Ammon's horn (tissue), 1 donor: ENCODE measurements at places on chromosomes 11 and 22.

- no peak for DNase-seq
Measured at GRCh38 chr11:1618231-1618630, 3.7 kb downstream of the KRTAP5-4 start.

DNA sequence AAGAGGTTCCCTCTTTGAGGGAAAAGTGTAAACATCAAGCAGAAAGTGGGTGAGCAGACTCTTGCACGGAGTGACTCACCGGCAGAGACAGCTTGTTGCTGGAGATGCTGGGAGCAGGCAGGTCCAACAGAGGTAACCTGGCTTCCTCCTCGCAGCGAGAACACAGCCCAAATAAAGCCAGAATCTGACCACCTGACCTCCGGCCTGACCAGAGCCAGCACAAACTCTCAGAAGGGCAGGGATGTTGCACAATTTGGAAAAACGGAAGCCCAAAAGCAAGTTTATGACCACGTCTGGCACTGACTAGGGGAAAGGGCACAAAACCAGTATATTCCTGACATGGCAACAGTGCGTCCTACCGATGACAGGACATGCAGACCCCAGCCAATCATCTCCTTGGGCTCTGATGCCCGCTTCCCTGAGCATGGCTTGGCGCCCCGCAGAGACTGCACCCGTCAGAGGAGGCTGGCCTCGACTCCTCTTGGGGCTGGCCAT is 5.4 kb downstream of the SMCO4 start:
- peak; percentile 69 for DNase-seq

DNA sequence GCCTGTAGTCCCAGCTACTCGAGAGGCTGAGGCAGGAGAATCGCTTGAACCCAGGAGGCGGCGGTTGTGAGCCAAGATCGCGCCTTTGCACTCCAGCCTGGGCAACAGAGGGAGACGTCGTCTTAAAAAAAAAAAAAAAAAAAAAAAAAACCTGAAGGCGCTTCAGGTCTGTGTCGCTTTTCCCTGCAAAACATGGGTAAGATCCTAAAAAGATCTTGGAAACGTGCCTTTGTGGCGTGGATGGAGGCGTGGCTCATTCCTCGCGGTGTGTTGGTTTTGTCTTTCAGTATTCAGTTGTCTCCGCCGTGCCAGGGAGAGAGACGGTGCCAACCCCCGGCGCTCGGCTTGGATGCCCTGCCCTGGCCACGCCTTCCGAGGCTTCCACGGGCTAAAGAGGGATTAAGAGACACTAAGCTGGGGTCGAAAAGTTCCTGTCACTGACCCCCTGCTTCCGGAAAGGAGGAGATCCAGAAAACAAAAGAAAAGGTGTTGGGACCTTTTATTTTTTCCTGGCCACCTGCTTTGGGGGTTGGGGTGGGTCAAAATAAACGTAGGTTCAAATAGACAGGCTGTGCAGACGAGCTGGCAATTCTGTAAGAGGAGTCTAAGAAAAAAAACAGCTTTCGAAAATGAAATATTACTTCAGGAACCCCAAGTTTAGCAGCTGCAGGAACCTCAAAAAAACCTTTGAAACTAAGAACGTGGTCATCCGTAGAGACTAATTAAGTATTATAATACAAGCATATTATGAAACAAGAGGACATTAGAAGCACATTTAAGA is 1.1 kb upstream of the SLC35F2 start:
- DNase-seq = peak; percentile 20

- DNase-seq = no peak
Measured at GRCh38 chr11:17563231-17563646, 16.2 kb downstream of the OTOG start.

DNA sequence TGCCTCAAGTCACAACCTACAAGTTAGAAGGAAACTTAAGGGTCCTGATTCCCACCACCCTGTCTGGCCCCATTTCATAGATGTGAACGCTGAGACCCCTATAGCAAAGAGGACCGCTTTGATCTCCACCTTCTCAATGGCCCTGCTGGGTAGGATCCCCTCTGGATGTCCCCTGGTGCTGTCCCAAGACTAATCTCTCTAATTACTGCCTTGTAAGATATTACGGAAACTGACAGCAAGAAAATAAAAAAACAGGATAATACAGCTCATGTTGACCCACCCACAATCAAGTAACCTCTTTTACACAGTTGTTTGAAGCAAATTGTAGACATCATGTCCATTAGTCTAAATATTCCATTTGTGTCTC is 20.9 kb downstream of the IGLL5 start:
- DNase-seq = no peak

DNA sequence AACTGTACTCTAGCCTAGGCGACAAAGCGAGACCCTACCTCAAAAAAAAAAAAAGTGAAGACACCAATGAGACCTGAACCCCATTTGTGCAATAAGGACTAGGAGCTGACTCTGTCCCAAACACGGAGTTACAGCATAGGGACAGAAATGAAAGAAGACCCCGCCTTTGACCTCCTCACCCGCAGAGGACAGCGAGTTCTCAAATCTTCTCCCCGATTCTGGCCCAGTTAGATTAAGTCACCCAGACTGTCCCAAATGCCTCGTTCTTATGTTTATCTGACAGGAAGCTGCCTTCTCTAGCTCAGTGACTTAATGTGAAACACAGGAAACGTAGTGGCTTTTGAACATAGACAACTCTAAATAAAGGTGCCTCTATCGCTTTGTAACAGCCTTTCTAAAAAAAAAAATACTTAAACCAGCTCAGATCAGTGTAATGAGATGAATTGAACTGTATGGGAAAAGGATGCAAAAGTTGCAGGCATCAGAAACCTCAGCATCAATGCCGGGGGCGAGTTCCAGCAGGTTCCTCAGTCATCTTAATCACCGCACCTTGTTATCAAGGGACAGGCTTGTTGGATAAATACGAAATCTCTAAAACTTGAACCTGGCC is 10.6 kb downstream of the MYH9 start:
- DNase-seq = no peak

GRCh38 chr22:24485170-24485569 is 10.0 kb upstream of the UPB1 start:
- DNase-seq = no peak

- no peak for DNase-seq
Measured at GRCh38 chr11:64138398-64138797, 27.5 kb downstream of the MACROD1 start.

DNA sequence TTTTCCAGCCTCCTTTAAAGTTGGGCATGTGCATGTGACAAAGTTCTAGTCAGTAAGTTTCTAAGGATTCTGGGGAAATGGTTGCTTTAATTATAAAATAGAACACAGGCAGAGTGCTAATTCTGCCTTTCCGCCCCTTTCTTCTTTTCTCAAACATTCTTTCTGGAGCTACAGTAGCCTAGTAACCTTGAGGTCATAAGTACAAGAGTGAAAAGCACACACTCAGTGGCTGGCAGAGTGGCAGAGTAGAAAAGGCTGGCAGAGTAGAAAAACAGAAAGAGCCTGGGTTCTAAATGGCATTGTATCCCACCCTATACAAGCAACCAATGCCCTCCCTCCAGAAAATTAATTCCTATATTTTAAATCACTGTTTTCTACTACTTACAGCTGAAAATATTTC is 51.2 kb downstream of the PAK1 start:
- no peak for DNase-seq

- no peak for DNase-seq
Measured at GRCh38 chr22:47586038-47586437, 823.6 kb downstream of the TBC1D22A start.

DNA sequence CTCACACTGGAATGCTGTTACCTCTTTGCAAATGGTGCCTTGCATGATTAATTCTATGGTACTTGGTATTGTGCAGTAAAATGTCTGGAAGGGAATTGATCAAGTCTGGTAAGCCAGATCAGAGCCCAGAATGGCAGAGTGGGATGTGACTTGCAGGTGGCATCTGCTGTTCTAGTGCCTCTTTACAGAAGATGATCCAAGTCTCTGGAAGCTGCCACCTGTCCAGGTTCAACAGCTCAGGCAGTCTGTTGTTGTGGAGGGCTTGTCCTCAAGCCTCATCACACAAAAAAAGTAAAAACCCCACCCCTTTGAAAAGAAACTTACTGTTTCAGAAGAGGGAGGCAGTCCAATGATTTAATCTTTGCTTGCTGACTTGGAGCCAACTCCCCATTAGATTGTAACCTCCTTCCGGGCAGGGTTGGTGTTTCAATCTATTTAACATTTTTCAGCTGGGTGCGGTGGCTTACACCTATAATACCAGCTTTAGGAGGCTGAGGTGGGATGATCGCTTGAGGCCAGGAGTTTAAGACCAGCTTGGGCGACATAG is 17.1 kb downstream of the ZNRF3 start:
- DNase-seq = no peak

DNA sequence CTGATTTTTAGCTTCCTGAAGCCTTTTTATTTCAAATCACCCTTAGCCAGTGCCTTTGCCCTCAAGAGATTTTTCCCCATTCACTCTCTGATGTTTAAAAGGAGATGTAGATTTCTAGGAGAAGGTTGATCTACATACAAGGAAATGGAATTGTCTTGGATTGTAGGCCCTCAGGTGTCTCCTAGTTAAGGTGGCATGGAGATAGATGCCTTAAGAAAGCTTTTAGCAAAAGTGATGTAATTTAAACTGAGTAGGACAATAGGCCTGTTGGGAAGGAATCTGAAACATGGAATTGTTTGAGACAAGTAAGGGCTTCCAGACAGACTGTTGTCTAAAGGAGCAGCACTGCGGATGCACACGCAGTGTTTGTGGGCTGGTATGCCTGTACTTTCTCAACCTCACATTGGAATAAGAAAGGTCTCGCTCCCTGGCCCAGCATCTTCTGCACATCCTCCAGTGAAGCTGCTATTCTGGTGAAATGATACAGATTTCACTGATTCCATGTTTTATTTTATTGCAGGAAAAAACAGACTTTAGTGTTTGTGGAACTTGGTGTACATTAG is 69.8 kb upstream of the SLC25A18 start:
- no peak for DNase-seq

DNA sequence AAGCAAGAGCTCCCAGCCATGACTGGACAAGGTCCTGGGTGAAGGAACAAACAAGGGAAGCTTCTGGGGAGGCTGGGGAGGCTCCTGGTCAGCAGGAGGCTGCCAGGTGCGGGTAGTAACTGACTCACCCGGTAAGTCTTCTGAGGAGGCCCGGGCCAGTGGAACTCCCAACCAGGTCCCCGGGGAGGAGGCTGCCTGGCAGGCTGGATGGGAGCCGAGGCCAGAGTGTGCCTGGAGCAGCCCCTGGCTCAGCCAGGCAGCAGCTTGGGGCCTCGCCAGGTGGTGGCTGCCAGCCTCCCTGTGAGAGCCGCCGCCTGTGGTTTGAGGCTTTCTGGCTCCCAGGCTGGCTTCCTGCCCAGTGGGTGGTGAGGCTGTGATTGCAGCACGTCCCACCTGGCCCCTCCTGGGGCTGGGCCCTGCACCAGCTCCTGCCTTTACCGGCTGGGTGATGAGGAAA is 46.2 kb downstream of the IGF2 start:
- no peak for DNase-seq

DNA sequence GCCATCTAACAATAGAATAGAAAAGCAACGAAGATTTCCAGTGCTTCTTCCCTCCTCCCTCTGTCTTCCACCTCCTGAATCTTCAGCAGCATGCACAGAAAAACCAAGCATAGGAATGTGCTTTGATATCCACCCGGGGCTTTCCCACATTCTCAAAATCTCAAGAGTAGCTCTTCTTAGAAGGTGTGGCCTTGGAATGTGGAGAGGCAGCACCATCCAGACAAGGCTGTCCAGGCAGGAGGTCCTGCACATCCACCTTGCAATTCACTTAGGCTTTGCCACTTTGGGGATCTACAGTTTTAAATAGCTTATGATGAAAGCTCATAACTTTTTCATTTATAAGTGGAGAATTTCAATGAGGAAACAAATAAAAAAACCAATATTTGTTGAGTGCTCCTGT is 72.9 kb downstream of the KIRREL3 start:
- DNase-seq = no peak

DNA sequence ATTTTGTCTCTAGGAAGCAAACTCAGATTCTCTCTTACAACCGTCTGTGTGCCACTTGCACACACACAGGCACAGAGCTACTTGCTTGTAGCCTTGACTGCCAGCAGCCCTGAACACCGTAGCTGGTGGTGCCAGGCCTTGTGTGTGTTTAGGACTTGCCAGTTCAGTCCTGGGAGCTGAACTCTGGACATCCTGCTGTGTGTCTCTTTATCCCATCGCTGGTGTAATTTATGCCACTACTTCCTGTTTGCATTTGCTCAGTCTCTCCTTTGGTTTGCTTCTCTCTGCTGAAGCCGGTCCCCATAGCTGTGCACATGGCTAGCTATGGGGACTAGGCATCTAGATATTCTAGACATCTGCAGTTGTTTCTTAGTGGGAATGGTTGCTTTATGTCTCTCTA is 24.0 kb downstream of the MARK2 start:
- DNase-seq = peak; percentile 43

- DNase-seq = no peak
Measured at GRCh38 chr11:103384652-103385051, 275.4 kb downstream of the DYNC2H1 start.

- no peak for DNase-seq
Measured at GRCh38 chr11:69005183-69005630, 7.8 kb downstream of the MRGPRF start.

DNA sequence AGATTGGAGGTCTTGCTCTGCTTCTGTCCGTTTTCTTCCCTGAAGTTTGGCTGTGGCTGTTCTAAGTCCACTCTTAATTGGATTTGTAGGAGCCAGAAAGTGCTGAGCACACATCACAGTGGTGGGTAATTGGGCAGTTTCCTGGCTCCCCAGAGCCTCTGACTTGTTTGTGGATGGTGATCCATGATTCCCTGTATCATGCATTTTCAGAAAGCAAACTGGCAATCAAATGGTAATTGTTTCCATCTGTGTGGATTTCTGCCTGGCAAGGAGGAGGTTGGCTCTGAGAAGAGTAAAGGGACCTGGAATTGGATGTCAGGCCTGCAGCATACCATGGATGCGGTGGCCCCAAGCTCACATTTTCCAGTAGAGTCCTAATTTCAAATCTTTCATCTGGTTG is 49.5 kb downstream of the PPFIBP2 start:
- DNase-seq = no peak

DNA sequence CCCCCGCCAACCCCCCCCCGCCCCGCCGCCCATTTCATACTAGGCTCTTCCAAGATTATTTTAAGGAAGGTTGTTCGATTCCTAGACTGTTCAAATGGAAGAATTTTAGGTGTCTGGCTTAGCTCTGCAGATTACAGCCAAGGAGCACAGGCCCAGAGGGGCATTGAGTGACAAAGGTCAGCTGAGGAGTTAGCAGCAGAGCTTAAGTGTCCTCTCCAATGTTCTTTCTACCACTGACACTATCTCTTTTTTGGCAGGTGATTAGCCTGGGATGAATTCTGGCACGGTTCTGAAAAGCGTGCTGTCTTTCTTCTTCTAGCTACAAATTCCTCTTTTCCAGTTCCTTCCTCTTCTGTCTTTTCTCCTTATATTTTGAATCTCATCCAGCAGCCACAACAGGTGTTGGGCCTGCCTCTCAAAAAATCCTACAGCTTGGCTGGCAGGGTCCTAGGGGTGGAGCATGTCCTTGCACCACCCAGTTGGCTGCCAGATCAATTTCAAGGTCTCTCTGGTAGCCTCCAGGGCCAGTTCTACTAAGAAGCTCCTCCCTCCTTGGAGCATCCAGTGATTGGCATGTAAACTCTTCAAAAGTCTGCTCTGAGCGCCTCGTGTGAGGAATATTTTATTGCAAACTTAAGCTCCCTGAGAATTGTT is 23.0 kb downstream of the KCNE3 start:
- DNase-seq = no peak

GRCh38 chr11:130580891-130581492 is 132.5 kb downstream of the ADAMTS15 start:
- DNase-seq = no peak

GRCh38 chr22:22712092-22712658 is 67.8 kb downstream of the GGTLC2 start:
- DNase-seq = no peak

GRCh38 chr11:123264431-123264780 is 69.4 kb upstream of the CLMP start:
- no peak for DNase-seq

- no peak for DNase-seq
Measured at GRCh38 chr11:76212086-76213035, 6.1 kb upstream of the WNT11 start.
